ENCODE measurements at places on chromosomes 5 and 9.

GRCh38 chr5:78920604-78921003 lies 64.5 kb downstream of the ARSB start:
- no peak for DNase-seq

- no peak for DNase-seq
Measured at GRCh38 chr9:133845440-133845839, 107.3 kb upstream of the SARDH start.

DNA sequence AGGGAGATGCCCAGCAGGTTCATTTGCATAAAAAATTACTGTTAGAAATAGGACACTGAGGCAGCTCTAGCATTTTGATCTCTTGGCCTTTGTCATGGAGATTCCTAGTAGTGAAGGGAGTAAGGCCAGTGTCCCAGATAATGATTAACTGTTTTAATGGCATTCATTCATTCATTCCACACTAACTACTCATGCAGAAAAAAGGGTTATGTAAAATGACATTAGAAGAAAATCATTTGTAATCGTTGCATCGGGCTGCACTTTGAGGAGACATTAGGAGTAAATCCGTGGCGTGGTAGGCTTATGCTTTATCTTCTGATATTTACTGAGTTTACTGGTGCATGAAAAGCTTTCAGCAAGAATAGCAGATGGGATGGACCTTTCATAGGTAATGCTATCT lies 82.6 kb upstream of the GRHPR start:
- no peak for DNase-seq

- peak; percentile 65 for DNase-seq
Measured at GRCh38 chr5:85512896-85513295, 1104.8 kb upstream of the COX7C start.

GRCh38 chr9:27371382-27371781 lies 74.4 kb upstream of the EQTN start:
- no peak for DNase-seq

Data from posterior cingulate gyrus (tissue), 11 donors.